ENCODE measurements at places on chromosomes 16 and 17. TPM values are rescaled to one million over a fixed set of nuclear protein-coding genes. Genes with fewer than 3 reads are reported as not detected.
A peak's percentile ranks its signal among the peaks of the same experiment; 100 is the strongest.

GRCh38 chr17:59355702-59356325 lies 24.4 kb downstream of the YPEL2 start:
- DNase-seq, result no peak

DNA sequence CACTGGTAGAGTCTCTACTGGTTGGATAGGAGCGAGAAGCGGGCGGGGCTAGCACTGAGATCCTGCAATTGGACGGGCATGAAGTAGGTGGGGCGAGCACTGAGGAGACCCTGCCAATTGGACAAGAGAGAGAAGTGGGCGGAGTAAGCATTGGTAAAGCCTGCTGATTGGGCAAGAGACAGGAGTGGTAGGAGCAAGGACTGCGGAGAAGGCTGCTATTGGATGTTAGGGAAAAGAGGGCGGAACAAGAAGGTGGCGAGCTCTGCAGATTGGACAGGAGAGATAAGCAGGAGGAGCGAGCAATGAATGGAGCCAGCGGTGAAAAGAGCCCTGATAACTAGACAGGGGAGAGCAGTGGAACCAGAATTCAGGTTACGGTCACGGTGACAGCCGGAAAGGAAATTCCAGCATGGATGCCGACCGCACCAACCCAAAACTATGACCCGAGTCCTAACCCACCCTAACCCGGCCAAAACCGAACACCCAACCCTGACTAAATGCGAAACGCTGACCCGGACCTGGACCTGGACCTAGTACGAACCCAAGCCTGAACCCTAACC lies 4.8 kb downstream of the SCGB1C2 start:
- DNase-seq, result peak; percentile 54

DNA sequence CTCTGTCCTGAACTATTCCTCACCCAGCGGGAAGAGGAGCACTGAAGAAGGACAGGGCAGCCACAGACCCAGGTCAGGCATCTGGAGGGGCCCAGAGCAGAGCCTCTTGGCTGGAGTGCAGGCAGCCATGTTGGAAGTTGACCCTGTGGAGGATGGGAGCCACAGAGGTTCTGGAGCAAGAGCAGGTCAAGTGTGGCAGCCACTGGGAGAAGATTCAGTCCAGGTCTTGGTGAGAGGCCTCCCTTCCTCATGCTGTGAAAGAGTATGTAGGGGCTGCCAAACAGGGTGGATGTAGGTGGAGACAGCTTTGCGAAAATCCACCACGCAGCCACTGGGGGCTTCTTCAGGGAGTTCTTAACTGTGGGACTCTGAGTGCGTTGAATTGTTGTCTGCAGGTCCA lies 590 bp upstream of the CD79B start:
- no peak for DNase-seq

Gene HSPB9
- 0.41 TPM for total RNA-seq

DNA sequence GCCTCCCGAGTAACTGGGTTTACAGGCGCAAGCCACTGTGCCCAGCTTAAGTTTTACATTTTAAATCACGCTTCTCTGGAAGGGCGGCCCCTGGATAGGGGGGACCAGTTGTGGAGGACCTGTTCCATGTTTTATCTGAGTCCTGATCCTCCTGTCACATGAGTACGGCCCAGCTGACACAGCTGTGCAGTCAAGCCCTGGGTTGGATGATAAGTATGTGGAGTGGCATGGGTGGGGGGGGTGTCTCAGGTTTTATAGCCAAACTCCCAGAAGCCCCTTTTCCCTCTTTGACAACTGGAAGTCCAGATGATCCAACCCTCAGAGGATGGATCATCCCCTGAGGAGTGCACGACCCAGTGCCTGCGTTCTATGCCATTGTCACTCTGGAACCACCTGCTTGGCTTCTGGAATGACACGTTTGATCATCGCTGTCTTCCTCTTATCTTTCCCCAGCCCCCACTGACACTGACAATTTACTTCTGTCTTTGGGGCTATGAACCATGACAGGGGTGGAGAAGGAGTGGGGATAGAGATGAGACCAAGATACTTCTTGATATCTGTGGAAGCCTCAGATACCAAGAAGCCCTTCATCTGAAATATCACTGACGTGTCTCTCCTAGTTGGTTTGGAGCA lies 191.2 kb downstream of the MSI2 start:
- no peak for DNase-seq

- DNase-seq, result peak; percentile 64
Measured at GRCh38 chr17:16873174-16874035, 98.5 kb downstream of the TNFRSF13B start.

- peak; percentile 65 for DNase-seq
Measured at GRCh38 chr16:79618692-79619050, 18.1 kb upstream of the MAF start.

Gene STXBP4
- total RNA-seq, result 4.8 TPM

- no peak for DNase-seq
Measured at GRCh38 chr16:85582229-85582991, 30.7 kb upstream of the GSE1 start.

Gene TSPAN10
- 0.18 TPM for total RNA-seq

Gene NAGS
- 1.7 TPM for total RNA-seq

GRCh38 chr16:4414187-4414917 lies 2.0 kb downstream of the CORO7 start:
- peak; percentile 97 for DNase-seq

Gene ODAD4
- 0.81 TPM for total RNA-seq

Gene MT1X
- total RNA-seq, result 52.5 TPM

- peak; percentile 70 for DNase-seq
Measured at GRCh38 chr17:77363821-77364361, 223.1 kb downstream of the SEC14L1 start.

DNA sequence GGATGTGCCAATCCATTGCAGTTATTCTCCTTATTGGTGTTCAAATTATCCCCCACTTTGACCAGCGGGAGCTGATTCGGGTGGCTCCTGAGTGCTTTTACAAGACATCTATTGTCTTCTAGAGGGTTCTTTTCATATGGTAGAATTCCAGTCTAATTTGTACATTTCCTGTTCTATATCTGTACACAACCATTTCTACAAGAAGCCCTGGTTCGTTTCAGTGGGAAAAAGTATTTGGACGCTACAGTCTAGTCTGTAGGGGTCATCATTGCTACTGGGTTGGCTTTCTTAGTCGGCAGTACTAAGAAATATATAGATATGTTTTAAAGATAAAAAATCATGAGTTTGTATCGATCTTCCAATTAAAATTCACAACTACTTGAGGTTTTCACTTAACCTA lies 262.6 kb downstream of the MAP2K6 start:
- no peak for DNase-seq

Gene TP53TG3C
- not detected for total RNA-seq

Gene HOXB1
- not detected for total RNA-seq

- DNase-seq, result no peak
Measured at GRCh38 chr16:73717266-73717974, 579.2 kb upstream of the PSMD7 start.

DNA sequence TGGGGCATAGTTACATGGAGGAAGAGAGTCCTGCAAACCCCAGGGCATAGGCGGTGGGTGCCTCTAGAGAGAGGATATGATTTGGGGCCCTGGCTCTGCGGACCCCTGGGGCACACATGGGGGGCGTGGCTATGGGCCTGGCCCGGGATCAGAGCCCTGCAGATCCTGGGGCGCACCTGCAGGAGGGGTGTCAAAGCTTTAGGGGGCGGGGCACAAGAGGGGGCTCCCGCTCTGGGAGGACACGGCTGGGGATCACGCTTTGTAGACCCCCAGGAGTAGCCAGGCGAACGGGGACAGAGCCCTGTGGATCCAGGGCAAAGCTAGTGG lies 497 bp downstream of the BCL7C start:
- DNase-seq, result peak; percentile 54

Gene RAP1GAP2
- total RNA-seq, result 0.31 TPM

Gene SLC7A6
- total RNA-seq, result 76.9 TPM

DNA sequence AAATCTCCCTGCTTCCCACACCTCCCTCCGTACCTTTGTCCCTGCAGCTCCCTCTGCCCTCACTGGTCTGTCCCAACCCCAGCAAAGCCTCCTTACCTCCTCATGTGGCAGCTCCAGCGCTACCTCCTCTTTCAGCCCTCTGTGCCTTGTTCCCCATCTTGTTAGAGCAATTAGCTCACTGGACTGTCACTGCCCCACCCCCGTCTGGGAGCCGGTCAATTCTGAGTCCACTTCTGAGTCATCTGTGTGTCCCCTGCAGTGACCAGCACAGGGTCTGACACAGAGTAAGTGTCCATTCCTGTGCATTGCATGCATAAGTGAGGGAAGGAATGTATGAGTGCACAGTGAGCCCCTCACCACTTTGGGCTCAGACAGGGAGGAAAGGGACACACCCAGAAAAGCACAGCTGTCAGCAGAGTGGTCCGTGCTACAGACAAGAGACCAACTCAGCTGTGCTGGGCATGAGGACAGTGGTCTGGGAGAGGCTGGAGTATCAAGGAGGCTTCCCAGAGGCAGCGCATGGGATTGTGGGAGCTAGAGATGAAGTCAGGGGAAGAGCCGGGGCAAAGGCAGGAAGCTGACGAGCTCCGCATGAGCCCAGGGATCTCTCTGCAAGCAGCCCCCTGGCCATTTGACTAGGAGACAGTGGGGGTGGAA lies 45.9 kb downstream of the PITPNM3 start:
- DNase-seq, result no peak

- DNase-seq, result no peak
Measured at GRCh38 chr16:9061358-9061813, 30.1 kb upstream of the HAPSTR1 start.

DNA sequence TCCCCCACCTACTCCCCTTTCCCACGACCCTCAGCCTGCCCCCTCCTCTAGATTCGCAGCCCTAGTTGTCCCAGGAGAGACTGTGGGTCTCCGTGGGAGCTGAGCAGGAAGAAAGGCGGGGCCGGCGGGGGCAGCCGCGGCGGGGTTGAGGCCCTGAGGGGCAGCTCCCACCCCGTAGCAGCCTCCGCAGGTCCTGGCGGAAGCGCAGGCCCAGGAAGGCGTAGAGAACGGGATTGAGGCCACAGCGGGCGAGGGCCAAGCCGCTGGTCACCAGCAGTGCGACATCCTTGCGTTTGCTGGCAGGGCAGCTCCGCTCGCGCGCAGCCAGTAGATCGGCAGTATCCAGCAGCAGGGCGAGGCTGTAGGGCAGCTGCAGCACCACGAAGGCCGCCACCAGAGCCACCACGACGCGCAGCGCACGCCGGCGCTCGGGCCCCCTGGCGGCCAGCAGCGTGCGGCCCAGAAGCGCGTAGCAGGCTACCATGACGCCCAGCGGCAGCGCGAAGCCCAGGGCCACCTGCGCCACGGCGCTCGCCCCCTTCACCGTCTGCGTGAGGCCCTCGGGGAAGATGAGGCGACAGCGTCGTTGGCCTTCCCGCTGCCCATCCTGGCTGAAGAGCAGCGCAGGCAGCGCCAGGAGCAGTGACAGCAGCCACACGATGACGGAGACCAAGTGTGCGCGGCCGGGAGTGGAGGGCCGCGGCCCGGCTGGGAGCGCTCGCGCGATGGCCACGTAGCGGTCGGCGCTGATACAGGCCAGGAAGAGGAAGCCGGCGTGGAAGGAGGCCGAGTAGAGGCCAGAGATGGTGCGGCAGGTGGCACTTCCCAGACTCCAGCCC lies 1.9 kb downstream of the CCR10 start:
- peak; percentile 76 for DNase-seq

DNA sequence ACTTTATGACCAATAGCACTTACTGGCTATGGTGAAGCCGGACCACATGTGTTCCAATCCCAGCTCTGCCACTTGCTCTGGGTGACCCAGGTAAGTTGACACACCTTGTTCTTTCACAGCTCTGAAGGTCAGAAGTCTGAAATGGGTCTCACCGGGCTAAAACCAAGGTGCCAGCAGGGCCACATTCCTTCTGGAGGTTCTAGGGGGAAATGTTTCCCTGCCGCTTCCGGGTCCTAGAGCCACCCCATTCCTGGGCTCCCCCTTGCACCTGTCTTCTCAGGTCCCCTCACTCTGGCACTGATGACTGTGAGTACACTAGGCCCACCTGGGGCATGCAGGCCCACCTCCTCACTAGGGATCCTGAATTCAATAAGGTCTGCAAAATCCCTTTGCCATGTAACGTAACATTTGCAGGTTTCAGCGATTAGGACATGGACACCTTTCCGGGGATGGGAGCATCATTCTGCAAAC lies 11.4 kb downstream of the USP7 start:
- DNase-seq, result no peak

GRCh38 chr16:5502467-5502869 lies 404.9 kb upstream of the EEF2KMT start:
- peak; percentile 10 for DNase-seq

Gene FOXN1
- not detected for total RNA-seq

Gene MRPS34
- 175 TPM for total RNA-seq

GRCh38 chr17:15321556-15322251 lies 19.7 kb downstream of the TEKT3 start:
- no peak for DNase-seq

GRCh38 chr16:25081702-25082101 lies 29.8 kb upstream of the LCMT1 start:
- no peak for DNase-seq

Gene RNF222
- total RNA-seq, result 0.11 TPM

GRCh38 chr16:49461517-49461951 lies 87.9 kb downstream of the C16orf78 start:
- no peak for DNase-seq
